ENCODE measurements at places on chromosomes 11 and 22. TPM values are rescaled to one million over a fixed set of nuclear protein-coding genes. Genes with fewer than 3 reads are reported as not detected.

The RNF141 gene
- 27.0 TPM for polyA plus RNA-seq

The PAMR1 gene
- not detected for polyA plus RNA-seq

The CREB3L1 gene
- not detected for polyA plus RNA-seq

The ASCL2 gene
- polyA plus RNA-seq = 1.6 TPM

The CASP1 gene
- 28.4 TPM for polyA plus RNA-seq

The BIK gene
- polyA plus RNA-seq = 3.0 TPM

- no peak for DNase-seq
- H3K36me3 ChIP-seq = peaks cover 6% of the 10 kb centered on the region
- H3K4me3 ChIP-seq = no peak overlapping the region
- no peaks in the 10 kb centered on the region for H3K27me3 ChIP-seq
- no peak overlapping the region for H3K27ac ChIP-seq
Observed at GRCh38 chr11:73423506-73423905, 47.3 kb downstream of the RELT start.

DNA sequence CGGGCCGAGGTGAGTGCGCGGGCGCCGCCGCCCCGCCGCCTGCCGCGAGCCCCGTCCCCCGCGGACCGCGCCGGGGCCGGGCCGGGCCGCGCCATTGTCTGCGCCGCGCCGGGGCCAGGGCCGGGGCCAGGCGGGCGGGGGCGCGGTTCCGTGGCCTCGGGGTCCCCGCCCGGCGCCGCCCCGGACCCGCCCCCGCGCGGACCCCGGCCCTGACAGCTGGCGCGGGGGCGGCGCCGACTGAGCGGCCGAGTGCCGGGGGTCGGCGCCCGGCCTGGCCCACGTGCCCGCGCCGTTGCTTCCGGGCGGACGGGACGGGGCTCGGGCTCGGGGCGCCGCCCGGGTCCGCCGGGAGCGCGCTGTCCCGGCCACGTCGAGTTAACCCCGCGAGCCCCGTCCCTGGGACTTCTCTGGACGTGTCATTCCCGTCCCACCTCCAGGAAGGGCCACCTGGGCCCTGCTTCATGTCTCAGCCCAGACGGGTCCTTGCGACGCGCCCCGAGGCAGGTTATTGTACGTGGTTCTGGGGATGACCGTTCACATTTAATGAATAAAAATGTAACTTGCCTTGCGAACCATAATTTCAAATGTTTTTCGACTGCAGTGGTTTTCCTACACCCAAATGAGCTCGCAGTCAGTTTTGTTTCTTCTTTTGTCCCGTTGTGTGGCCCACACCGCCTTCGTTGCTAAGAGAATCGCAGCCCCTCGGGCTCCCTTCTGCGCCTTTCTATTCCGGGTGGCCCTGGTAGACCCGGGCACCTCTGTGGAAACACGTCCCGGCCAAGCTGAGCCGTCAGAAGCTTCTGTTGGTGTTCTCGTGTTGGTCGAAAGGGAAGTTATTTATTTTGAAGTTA, 562 bp downstream of the ZBED4 start:
- H3K4me3 ChIP-seq = peak overlapping the region; percentile 77
- DNase-seq = peak; percentile 59
- H3K27ac ChIP-seq = peak overlapping the region; percentile 4

GRCh38 chr11:122642971-122643370, 12.6 kb upstream of the UBASH3B start:
- H3K27me3 ChIP-seq = no peaks in the 10 kb centered on the region
- H3K4me3 ChIP-seq = no peak overlapping the region
- H3K4me1 ChIP-seq = no peaks in the 10 kb centered on the region

DNA sequence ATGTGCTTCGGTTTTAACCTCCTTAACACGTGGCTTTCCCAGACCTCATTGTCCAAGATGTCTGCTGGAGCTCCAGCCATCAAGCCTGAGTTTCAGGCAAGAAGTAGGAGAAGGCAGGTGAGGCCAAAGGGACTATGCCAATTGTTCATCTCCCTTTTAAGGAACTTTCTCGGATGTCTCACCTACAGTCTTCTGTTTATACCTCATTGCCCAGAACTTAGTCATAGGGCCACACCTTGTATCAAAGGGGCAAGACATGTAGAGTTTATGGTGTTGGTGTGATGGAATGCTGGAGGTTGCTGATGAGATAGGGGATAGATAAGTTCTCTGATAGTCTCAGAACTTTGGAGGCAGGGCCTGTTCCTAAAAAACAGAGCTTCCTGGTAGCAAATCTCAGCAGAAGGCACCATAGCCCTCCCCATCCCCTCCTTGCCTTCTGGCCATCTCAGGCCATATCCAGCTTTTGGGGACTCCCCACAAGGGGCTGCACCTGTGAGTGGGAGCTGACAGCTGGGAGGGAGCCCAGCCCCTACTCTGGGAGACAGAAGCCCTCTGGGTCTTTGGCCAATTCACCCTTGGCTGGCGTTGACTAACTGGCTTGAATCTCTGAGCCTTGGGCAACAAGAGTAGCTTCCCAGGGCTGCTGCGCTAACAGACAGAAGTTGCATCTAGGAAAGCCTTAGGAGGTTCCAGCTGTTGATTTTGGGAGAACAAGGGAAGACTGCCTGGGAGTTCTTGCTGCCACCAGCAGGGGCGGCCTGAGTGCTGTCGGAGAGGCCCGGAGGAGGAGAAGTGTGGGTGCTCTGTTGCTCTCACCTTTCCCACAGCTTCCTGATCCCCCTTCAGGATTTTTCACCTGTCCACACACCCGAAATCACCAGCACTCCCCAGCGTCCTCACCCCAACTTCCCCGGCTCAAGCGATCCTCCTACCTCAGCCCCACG, 149.8 kb upstream of the THY1 start:
- no peaks in the 10 kb centered on the region for H3K36me3 ChIP-seq
- no peak overlapping the region for H3K4me3 ChIP-seq
- peaks cover 18% of the 10 kb centered on the region for H3K4me1 ChIP-seq
- H3K27me3 ChIP-seq = no peaks in the 10 kb centered on the region

DNA sequence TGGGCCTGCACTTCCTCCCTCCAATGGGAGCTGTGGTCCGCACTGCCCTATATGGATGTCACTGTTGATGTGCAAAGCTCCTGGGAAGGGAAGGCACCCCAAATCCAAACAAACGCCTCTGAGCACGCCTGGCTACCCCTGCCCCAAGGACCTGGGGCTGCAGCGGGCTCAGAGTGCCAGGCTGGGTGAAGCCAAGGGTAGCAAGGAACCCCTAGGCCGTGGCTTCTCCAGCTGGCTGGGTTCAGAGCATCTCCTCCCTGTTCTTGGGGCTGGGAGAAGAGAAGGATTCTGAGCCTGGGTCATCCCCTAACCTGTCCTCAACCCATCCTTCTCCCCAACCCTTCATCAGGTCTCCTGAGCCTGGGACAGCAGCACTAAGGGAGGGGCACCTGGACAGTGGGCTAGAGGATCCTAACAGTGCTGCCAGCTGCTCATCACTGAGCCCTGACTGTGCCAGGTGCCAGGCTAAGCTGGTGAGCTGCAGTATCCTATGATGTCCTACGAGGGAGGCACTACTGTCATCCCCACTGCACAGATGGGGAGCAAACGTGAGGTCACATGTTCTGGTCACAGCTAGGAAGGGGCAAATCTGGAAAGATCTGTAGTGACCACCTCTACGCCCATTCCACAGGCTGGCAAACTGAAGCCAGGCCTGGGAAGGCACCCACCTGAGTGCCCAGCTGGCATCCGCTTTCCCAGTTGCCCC, 3.0 kb downstream of the SSTR3 start:
- H3K4me1 ChIP-seq = no peaks in the 10 kb centered on the region
- DNase-seq = no peak
- H3K27ac ChIP-seq = no peak overlapping the region
- H3K27me3 ChIP-seq = no peaks in the 10 kb centered on the region

DNA sequence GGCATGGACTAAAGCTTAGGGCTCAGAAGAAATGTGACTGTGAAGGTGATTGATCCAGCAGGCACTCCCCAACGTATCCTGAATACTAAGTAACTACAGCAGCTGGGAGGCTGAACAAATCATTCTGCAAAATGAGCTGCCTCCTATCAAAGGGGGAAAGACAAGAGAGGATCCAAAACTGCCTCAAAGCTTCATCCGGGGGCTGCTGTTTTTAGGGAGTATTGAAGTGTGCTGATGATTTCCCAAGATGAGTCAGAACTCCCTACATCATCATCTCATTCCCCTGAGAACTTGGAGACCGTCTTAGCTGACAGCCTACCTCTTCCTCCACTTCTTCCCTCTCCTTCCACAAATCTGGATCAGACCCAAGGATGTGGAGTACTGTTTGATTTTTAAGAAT, 108.4 kb upstream of the GRAMD1B start:
- H3K27me3 ChIP-seq = peaks cover 3% of the 10 kb centered on the region
- H3K27ac ChIP-seq = no peak overlapping the region
- no peak overlapping the region for H3K4me3 ChIP-seq

GRCh38 chr11:35064114-35064800, 74.7 kb upstream of the CD44 start:
- no peak overlapping the region for H3K27ac ChIP-seq
- no peaks in the 10 kb centered on the region for H3K36me3 ChIP-seq
- peaks cover 35% of the 10 kb centered on the region for H3K4me1 ChIP-seq
- no peak overlapping the region for H3K4me3 ChIP-seq
- DNase-seq = no peak

GRCh38 chr11:45102361-45102809, 44.1 kb upstream of the PRDM11 start:
- H3K27ac ChIP-seq = no peak overlapping the region
- no peak for DNase-seq
- H3K4me3 ChIP-seq = no peak overlapping the region
- H3K4me1 ChIP-seq = peaks cover 13% of the 10 kb centered on the region
- no peaks in the 10 kb centered on the region for H3K36me3 ChIP-seq

DNA sequence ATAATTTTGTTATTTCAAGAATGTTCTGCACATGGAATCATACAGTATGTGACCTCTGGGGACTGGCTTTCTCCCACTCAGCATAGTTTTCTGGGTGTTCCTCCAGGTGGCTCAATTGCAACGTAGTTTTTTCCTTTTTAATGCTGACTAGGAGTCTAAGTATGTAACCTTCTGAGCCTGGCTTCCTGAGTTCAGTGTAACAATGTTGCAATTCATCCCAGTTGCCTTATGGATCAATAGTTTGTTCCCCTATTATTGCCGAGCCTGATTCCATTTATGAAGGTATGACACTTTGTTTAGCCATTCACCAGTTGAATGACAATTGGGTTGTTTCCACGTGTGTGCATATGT, 128.3 kb downstream of the CRYBB2 start:
- H3K27me3 ChIP-seq = no peaks in the 10 kb centered on the region
- H3K4me1 ChIP-seq = no peaks in the 10 kb centered on the region
- peaks cover 24% of the 10 kb centered on the region for H3K36me3 ChIP-seq
- no peak overlapping the region for H3K27ac ChIP-seq
- no peak overlapping the region for H3K4me3 ChIP-seq

DNA sequence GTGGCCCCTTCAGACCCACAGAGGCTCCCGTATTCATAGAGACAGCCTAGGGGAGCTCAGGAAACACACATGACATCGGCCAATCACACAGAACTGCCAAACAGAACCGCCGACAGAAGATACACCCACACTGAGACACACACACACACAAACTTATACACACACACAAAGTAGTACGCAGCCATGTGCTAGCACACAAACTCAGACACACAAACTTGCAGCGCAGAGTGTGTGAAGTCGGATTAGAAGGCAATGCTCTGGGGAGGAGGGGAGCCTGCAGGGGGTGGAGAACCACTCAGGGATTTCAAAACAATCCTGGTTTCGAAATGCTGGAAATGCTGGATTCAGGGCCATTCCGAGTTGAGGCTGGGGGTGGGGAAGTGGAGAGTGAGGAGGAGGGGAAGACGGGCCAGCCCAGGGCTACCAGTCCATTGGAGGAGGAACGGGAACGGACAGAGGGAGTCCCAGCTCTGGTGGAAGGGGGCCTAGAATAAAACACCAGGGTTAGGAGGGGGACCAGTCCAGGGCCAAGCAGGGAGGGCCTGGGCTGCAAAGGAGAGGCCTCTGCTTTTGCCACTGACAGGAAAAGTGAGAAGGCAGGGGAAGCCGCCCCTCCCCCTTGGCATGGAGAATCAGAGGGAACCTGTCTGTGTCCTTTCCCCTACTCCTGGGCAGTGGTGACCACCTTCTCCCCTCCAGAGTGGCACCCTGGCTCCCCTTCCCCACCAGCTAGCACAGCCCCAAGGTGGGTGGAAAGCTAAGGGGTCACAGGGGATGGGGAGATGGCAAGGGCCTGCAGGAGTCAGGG, 4.4 kb downstream of the BCL9L start:
- no peak for DNase-seq
- no peak overlapping the region for H3K4me3 ChIP-seq
- H3K4me1 ChIP-seq = peaks cover 73% of the 10 kb centered on the region
- no peaks in the 10 kb centered on the region for H3K27me3 ChIP-seq
- peaks cover 27% of the 10 kb centered on the region for H3K36me3 ChIP-seq

DNA sequence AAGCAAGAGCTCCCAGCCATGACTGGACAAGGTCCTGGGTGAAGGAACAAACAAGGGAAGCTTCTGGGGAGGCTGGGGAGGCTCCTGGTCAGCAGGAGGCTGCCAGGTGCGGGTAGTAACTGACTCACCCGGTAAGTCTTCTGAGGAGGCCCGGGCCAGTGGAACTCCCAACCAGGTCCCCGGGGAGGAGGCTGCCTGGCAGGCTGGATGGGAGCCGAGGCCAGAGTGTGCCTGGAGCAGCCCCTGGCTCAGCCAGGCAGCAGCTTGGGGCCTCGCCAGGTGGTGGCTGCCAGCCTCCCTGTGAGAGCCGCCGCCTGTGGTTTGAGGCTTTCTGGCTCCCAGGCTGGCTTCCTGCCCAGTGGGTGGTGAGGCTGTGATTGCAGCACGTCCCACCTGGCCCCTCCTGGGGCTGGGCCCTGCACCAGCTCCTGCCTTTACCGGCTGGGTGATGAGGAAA, 46.2 kb downstream of the IGF2 start:
- no peaks in the 10 kb centered on the region for H3K36me3 ChIP-seq
- no peak overlapping the region for H3K4me3 ChIP-seq
- H3K27ac ChIP-seq = no peak overlapping the region
- H3K27me3 ChIP-seq = peaks cover 7% of the 10 kb centered on the region

- no peaks in the 10 kb centered on the region for H3K4me1 ChIP-seq
- DNase-seq = no peak
- H3K36me3 ChIP-seq = no peaks in the 10 kb centered on the region
- no peak overlapping the region for H3K27ac ChIP-seq
Observed at GRCh38 chr11:127105593-127106541, 105.3 kb upstream of the KIRREL3 start.

- no peak for DNase-seq
- peak overlapping the region; percentile 85 for H3K27ac ChIP-seq
- H3K4me3 ChIP-seq = peak overlapping the region; percentile 75
- H3K36me3 ChIP-seq = no peaks in the 10 kb centered on the region
Observed at GRCh38 chr11:1573903-1574237, 1.8 kb upstream of the DUSP8 start.

DNA sequence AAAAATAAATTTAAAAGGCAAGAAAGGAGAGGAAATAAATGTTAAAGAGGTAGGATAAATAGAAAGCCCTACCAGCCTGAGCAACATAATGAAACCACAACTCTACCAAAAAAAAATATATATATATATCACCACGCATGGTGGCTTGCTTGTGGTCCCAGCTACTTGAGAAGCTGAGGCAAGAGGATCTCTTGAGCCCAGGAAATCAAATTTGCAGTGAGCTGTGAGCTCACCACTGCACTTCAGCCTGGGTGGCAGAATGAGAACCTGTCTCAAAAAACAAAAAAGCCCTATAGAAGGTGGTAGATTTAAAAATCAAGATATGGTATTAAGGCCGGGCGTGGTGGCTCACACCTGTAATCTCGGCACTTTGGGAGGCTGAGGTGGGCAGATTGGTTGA, 10.5 kb downstream of the NUCB2 start:
- H3K27ac ChIP-seq = no peak overlapping the region
- no peak overlapping the region for H3K4me3 ChIP-seq
- H3K36me3 ChIP-seq = peaks cover 1% of the 10 kb centered on the region
- DNase-seq = no peak
- no peaks in the 10 kb centered on the region for H3K27me3 ChIP-seq

Data from B cell (primary cell).